ENCODE measurements at places on chromosomes 5 and 9.

- no peak for DNase-seq
These were observed 7.0 kb downstream of the UNC5A start for GRCh38 chr5:176817369-176817840.

GRCh38 chr5:92561411-92561959, 1019.5 kb downstream of the NR2F1-AS1 start:
- DNase-seq: no peak

- DNase-seq: no peak
These were observed 45.0 kb upstream of the SV2C start for GRCh38 chr5:76038212-76038611.

DNA sequence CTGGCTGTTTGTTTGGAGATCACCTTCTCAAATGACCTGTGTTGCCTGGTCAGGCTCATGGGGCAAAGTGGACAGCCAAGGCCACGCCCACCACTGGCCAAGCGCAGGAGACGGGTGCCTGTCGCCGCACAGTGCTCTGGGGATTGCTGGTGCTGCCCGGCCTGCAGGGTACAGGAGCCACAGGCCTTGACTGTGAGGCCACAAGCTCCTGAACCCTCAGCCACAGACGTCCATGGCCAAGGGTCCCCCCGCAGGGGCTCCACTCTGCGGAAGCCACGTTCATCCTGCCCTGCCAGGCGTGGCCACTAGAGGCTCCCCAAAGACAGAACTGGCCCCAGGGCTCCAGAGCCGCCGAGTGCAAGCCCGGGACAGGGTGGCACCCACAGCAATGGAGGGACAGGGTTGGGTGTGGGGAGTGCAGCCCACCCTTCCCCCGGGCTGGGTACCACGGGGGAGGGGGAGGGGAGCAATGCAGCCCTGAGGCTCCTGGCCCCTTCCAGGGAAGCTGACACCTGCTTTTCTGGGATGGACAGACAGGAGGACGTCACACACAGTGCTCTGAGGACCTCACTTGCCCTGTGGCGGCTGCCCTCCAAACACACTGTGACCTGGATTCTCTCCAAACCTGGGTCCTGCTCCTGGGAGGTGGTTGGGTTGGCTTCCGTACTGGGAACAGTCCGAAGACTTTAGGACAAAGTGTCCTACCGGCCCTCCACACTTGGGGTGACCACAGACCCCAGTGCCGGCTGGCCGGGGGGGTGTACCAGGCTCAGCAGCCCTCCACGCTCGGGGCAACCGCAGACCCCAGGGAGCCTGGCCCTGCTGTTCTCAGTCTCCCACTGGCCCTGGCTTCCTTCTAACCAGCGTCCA, 21.5 kb downstream of the TPPP start:
- peak; percentile 55 for DNase-seq

DNA sequence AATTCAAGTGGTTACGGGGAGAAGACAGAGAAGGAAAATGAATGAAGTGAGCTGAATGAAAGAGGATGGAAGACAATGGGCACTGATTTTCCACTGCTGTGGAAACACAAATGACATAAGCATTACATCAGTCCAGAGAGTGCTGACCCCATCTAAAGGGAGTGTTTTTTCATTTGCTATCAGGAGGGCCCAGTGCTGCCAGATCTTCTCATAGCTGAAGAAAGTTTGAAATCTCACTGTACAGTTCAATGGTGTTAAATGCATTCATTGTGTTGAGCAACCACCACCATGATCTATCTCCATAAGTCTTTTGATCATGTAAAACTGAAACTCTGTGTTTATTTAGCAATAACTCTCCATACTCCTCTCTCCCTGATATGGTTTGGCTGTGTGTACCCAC, 41.5 kb upstream of the STARD4 start:
- DNase-seq: no peak

GRCh38 chr5:15791859-15792258, 291.9 kb downstream of the FBXL7 start:
- no peak for DNase-seq

GRCh38 chr9:107486674-107487520, 2.7 kb downstream of the KLF4 start:
- DNase-seq: no peak

- no peak for DNase-seq
These were observed 10.0 kb downstream of the GPX3 start for GRCh38 chr5:151030379-151030778.

DNA sequence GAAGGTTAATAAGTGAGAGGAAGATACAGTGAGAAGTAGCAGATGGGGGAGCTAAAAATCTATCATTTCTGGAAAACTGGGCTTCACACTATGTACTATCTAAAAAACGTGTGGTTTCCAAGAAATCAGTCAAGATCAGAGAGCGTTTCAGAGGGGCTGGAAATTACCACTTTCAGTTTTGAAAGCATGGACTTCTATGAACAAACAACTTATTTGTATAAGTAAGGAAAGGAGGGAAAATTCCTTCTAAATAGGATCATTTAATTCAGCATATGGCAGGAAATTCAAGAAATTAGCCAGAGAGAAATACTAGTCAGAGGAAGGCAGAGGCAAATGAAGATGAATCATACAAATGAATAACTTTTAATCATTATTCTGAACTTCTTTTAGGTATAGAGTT, 11.3 kb downstream of the TNC start:
- no peak for DNase-seq

DNA sequence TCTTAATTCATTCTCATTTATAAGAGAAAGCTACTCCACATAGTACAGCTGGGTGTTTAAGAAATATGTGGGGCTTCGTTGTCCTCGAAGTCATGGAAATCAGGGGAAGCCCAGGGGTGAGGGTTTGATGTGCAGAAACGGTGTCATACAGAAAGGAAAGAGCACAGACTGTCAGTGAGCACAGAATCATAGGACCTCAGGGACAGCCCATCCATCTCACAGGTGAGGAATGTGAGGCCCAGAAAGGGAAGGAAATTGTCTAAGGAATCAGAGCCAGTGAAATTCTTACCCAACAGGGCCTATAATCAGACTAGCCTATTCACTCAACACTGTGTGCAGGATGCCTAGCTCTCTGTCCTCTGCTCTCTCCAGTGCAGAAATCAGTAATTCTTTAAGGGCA, 535.6 kb downstream of the SPOCK1 start:
- DNase-seq: no peak

DNA sequence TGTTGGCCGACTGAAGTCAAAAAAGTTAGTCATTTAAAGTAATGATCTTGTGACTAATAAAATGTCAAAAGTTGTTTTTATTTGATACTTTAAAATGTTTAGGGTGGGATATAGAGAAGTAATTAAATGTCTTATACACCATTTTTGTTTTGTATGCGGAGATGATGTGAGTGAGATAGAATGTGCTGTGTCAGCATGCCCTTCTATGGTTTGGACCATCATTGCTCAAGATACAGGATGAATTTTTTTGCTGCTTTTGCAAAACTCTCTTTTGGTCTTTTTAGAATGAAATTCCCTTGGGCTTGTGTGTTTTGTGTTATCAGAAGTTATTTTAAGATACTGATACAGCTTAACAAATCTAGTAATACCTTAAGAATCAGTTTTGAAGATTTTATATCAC, 12.5 kb downstream of the SRFBP1 start:
- DNase-seq: no peak
